ENCODE measurements at places on chromosomes 7 and 10.

DNA sequence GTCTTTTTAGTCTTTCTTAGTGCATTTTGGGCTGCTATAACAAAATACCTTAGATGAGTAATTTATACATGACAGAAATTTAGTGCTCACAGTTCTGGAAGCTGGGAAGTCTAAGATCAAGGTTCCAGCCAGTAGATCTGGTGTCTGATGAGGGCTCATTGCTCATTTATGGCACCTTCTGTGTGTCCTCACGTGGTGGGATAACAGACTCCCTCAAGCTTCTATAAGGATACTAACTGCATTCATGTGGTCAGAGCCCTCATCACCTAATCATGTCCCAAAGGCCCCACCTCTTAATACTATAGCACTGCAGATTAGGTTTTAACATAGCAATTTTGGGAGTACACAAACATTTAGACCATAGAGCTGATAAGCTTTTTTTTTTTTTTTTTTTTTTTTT is 80.4 kb downstream of the ZNRF2 start:
- DNase-seq, result no peak

GRCh38 chr7:156662277-156662676 is 21.7 kb downstream of the RNF32 start:
- no peak for DNase-seq

DNA sequence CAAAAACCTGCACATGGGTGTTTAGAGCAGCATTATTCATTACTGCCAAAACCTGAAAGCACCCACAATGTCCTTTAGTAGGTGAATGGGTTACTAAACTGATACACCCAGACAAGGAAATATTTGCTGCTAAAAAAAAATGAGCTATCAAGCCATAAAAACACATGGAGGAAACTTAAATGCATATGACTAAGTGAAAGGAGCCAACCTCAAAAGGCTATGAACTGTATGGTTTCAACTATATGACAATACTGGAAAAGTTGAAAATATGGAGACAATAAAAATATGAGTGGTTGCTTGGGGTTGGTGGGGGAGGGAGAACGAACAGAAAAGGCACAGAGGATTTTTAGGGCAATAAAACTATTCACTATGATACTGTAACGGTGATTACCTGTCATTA is 291.0 kb downstream of the TNS3 start:
- DNase-seq, result no peak

- no peak for DNase-seq
These were observed 116.3 kb upstream of the CSTF2T start for GRCh38 chr10:51815723-51816122.

DNA sequence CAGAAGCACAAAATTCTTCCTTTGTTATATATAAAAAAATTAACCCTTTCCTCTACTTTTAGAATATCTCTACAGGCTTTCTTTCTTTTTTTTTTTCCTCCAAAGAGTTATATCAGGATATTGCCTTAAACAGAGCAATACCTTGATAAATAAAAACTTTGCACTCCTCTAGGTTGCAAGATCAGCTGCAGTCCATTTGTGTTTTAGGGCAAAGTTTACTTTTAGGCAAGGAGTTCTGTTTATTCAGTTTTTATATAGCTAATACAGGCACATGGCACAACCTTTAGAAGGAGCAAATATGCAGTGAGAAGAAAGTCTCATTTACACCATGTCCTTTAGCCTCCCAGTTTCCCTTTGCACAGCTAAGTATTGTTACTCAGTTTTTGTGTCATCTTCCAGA is 10.3 kb downstream of the LRMDA start:
- DNase-seq, result no peak

- no peak for DNase-seq
These were observed 19.5 kb upstream of the DLG5 start for GRCh38 chr10:77946084-77946483.

DNA sequence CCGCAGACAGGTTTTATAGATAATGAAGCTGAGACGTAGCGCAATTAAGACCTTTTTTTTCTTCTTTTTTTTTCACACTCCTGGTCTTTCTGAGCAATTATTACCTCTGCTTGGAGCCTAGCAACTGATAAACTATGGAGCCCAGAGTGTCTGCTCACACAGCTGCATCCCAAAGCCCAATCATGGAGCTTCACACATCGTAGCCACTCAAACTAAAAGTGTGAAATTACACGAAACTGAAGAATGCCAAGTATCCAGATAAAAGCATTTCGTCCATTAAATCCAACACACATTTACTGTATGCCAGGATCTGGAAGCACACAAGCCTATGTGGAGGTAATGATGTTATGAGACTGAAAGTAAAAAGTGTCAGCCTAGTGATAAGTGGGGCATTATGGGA is 97.6 kb downstream of the NRP1 start:
- no peak for DNase-seq

- DNase-seq, result no peak
These were observed 199.2 kb downstream of the MALRD1 start for GRCh38 chr10:19247843-19248242.

DNA sequence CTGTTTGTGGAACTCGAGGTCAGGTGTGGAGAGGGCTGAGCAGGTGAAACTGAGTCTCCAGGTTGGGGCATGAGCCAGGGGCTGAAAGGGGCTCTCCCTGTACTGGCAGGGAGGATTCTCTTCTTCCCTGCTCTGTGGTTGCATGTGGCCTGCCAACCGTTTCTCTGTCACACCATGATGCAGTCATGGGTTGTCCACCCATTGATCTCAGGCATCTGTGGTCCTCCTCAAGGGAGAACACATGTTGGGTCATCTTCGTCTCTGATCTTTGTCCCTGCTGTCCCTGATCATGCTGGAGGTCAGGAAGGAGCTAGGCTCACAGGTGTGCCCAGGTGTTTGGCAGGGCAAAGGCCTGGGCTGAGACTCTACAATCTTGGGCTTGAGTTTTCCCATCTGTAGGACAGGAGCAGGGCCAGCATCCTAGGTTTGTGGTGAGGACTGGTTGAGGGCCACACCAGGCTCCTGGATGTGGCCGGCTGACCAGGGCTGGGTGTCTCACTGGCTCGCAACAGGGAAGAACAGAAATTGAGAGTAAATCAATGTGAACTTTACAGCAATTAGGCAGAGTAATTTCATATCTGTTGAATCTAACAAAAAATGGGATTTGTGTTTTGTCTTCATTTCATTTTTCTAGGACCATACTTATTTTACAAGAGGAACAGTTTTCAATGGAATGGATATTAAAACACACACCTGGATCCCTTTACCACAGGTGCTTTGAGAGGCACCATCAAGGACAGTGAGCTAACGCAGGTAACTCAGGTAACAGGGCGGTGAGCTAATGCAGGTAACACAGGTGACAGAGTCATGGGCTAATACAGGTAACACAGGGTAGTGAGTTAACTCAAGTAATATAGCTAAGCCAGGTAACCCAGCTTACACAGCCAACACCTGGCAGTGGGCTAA is 58.5 kb upstream of the IGFBP3 start:
- DNase-seq, result no peak

DNA sequence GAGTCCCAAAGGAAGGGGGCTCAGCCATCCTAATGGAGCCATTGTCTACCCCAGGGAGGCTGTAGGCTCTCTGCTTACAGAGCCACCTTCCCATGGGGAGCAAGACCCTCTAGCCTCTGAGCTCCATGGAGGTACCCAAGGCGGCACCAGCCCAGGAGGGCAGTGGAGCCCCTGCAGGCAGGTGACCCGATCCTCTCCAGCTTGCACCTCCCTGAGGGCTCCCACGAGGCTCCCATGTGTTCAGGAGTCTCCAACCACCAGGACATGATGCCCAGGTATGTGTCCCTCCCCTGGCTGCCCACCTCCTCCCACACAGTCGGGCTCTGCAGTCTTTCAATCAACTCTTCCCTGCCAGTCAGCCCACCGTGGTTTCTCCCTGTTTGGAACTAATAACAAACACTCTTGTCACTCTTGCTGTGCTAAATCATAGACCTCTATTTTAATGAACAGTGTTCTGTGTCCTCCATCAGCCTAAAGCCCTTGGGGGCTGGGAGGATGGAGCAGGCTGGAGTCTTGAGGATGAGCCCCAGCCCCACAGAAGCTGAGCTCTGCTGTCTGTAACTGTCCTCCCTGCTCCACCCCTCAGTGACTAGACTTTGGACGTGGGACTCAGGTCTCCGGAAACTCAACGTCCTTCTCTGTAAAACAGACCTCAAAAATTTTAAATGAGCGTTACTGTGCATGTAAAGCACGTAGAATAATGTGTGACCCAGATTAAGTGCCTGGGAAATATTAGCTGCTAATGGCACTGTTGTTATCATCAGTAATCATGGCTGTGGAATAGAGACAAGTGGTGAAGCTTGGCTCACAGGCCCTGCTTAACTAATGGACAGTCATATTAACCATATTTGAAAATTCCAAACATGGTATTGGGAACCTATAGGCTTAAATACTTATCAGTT is 298.9 kb downstream of the WDR37 start:
- no peak for DNase-seq

- no peak for DNase-seq
These were observed 1078.0 kb downstream of the LRMDA start for GRCh38 chr10:76509446-76509845.

DNA sequence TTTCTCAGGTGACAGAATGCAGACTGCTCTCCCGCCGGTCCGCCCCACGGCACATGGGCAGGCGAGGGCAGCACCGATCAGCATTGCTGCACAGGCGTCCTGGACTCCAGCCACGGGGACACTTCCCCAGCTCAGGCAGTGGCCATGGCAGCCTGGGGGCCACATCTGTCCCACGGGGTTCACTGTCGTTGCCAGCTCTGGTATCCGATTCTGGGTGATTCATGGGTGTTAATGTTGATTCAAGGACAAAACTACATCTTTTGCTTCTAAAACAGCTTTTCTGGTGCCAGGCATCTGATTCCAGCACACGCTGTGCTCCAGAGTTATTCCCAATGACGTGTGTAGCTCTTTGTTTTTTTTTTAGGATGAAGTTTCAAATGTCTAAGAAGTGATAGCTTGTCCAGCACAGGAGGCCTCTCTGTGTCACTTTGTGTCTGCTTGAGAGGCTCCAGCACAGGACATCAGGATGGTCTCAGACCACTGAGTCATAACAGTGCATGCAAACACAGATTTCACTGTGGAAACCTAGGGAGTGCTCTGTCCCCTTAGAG is 218.0 kb downstream of the WDR37 start:
- DNase-seq, result no peak

DNA sequence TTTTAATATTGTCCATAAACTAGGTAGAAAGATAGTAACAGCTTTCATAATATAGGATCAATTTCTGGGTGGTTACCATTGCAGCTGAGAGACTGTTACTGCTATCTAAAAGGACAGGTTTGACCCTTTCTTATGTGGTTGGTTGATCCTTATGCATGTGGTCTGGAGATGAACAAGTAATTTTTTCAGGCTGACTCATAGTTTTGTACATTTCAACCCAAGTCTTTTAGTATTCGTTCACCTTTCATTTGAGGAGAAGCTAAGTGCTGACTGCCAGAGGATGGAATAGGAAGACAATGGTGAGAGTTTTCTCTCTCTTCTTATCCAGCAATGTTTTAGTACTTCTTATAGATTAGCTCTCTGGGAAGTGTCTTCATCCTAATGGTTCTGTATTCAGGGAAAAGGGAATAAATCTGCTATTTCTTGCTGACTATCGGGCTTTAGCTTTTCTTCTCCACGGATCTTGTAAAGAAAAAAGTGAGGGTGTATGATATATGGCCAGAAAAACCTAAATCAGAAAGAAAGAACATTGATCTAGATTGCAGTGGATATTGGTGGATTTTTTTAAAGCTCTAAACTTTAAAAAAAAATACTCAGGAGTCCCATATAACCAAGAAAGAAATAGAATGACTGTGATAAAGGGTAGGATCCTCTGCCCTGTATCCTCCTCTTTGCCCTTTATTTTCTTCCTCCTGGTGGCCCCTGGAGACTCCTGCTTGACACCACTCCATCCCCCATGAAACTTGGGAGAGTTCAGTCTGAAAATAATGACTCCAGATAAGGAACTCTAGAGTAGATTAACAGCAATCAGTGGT is 88.0 kb downstream of the CPED1 start:
- DNase-seq, result no peak

DNA sequence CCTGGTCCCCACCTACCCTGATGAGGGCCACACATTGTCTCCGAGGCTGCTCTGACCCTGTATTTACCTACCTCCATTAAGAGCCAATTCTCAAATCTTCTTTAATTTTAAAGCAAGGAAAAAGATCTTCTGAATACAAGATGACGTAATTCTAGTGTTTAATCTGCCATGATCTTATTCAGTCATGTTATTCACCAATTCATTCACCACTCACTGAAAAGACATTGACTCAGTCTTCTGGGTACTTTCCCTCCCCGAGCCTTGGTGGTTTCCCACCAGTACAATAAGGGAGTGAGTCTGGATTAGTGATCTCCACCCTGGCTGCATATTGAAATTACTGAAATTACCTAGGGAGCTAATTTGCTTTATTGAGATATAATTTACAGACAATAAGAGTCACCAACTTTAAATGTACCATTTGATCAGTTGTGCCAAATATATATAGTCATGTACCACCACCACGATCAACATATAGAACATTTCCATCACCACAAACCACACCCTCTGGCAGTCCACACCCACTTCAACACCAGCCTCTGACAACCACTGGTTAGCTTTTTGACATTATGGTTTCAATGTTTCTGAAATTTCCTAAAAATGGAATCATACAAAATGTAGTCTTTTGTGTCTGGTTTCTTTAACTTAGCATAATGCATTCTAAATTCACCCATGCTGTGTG is 117.5 kb upstream of the UNC5B start:
- DNase-seq, result no peak
